ENCODE measurements at places on chromosomes 1 and 21.

DNA sequence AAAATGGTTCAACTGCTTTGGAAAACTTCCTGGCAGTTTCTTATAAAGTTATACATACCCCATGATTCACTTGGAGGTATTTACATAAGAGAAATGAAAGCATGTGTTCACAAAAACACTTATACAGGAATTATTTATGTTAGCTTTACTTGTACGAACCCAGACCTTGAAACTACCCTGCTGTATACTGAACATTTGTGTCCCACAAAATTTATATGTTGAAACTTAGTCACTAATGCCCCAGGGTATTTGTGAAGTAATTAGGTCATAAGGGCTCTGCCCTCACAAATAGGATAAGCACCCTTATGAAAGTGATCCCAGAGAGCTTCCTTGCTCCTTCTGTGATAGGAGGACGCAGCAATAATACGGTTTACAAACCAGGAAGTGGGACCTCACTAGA lies 42.7 kb upstream of the B3GALT2 start:
- DNase-seq, result no peak

DNA sequence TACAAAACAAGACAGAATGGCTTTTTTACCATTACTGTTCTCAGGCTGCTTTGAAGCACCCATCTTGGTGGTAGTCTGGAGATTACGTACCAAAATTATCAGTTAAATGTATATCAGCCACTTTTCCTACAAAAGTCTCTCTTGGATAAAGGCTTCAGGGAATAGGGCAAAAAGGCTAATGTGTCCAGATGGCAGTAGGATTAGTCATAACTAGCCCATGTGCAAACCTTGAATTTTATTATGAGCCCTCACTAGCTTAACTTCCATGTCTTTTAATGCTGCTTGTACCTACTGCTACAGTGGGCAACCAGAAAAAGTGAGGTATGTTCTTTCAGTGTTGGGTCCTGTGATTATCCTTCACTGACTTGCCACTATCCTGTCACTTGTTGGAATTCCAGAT lies 51.0 kb downstream of the PLPPR4 start:
- no peak for DNase-seq

DNA sequence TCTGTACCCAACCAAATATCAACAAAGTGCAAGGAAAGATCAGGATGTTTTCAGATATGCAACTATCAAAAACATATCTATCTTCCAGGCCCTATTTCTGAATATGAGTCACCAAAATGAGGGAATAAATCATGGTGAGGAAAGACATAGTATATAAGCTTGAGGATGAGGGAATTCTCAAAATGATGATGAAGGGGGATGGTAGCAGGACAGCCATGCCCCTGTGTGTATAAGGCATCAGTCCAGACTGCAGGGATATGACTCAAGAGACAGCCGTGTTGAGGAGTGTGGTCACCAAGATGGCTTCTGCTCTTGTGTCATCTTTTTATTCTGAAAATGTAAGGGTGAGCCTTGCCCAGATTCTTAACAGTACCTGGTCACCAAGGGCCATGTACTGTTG lies 4.4 kb upstream of the WDR64 start:
- no peak for DNase-seq

DNA sequence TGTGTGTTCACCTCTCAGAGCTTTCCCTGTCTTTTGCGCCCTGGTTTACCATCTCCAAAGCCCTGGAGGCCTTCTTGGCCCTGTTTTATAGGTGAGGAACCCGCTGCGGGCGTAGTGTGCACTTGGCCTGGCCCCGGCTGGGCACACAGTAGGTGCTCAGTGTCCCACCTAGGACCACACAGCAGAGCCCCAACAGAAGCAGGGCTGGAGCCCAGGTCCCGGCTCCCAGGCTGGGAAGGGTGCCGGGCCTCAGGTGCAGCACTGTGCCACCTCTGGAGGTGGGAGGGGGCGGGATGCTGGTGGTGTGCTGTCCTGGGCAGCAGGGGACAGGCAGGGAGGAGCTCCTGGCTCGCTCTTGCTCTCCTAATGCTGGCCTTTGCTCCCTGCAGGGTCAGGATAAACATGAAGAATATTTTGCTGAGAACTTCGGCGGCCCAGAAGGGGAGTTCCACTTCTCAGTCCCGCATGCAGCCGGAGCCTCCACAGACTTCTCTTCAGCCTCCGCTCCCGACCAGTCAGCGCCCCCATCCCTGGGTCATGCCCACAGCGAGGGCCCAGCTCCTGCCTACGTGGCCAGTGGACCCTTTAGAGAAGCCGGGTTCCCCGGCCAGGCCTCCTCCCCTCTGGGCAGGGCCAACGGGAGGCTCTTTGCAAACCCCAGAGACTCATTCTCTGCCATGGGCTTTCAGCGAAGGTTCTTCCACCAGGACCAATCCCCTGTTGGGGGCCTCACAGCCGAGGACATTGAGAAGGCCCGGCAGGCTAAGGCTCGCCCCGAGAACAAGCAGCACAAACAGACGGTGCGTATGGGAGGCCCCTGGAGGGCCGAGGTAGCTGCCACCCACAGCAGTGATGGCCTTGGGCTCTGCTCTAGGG lies 24.8 kb downstream of the COQ8A start:
- no peak for DNase-seq

DNA sequence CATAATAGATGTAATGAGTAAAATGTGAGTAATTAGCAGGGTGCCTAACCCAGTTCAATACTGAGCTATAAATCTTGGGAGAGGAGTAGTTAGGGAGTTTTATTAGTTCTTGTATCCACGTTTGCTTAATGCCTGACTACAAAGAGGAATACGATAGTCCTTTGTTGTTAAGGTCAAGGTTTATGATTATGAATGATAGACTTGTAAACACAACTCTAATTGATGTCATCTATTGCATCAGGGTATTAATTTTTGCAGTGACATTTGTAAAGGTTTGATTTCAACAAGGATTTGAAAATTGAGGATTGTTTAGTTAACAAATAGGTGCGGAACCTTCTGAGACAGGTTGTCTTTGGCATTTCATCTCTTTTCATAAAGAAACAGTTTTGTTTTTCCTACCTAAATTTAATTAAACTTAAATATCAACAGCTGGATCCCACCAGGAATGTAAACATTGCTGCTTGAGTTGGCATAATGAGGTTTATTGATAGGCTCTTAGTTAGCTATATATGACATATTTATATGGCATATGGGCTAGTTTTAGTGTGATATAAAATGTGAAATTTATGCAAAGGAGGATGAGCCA lies 9.7 kb downstream of the SOAT1 start:
- DNase-seq, result no peak
